ENCODE measurements at places on chromosomes 13 and 19.

DNA sequence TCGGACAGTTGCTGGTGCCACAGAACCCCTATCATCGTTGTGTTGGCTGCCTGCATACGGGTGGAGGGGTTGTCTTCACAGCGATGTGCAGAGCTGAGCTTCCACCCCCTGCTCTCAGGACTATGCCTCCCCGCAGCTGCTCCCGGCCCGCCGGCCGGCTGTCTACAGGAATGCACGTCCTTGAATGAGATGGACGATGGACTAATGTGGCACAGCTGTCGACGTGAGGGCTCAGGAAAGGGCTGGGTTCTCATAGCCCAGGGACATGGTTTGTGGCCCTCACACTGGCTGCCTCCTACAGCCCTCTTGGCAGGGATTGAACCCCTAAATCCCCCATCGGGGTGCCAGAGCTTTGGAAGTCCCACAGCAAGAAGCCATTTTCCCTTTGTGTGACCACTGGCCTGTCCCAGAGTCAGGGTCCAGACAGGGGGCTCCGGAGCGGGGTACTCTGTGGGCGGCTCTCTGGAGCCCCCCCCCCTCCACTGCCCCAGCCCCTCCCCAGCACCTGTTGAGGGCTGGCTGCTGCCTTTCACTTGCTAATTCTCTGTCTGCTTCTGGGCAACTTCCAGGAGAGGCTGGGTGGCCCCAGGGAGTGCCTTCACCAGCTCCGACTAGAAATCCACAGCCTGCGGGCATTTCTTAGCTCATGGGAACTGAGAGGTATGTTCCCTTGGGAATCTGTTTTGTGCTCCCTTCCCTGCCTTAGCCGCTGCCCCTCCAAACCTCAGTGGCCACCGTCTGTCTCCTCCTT, 40.2 kb downstream of the TSSK6 start:
- DNase-seq, result no peak

DNA sequence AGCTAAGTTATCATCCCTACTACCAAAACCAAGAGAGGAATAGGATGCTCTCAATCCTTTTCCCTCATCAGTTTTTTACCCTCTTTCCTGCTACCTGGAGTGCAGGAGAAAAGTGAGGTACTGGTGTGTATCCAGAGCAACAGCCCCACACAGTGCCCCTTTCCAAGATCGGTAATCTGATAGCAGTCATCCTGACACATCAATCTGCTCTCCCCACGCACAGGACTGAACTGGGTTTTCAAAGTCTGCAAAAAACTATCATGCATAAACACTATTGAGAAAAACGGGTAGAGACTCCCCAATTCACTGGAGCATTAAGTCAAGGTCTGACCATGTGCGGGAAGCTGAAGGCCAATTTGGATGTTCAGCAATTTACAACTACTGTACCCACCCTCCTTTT, 284.8 kb downstream of the RBM26 start:
- no peak for DNase-seq

- DNase-seq, result peak; percentile 21
Measured at GRCh38 chr13:97028441-97029299, 34.4 kb upstream of the OXGR1 start.

DNA sequence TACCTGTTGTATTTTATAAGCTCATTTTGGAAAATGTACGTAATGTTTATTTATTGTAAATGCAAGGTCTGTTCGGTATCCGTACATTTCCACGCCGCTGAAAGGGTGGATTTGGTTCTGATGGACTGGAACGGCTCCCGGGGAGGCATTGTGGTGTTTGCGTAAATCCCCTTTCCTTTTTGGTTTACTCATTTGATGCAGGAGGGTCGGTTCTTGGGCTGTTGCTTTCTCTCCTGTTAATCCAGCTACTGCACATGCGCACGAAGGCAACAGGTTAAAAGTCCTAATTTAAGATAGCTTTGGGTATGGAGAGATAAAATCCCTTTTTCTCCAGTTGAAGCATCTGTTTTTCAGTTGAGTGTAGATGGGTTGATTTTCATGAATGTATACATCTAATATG, 224.4 kb downstream of the TM9SF2 start:
- no peak for DNase-seq

DNA sequence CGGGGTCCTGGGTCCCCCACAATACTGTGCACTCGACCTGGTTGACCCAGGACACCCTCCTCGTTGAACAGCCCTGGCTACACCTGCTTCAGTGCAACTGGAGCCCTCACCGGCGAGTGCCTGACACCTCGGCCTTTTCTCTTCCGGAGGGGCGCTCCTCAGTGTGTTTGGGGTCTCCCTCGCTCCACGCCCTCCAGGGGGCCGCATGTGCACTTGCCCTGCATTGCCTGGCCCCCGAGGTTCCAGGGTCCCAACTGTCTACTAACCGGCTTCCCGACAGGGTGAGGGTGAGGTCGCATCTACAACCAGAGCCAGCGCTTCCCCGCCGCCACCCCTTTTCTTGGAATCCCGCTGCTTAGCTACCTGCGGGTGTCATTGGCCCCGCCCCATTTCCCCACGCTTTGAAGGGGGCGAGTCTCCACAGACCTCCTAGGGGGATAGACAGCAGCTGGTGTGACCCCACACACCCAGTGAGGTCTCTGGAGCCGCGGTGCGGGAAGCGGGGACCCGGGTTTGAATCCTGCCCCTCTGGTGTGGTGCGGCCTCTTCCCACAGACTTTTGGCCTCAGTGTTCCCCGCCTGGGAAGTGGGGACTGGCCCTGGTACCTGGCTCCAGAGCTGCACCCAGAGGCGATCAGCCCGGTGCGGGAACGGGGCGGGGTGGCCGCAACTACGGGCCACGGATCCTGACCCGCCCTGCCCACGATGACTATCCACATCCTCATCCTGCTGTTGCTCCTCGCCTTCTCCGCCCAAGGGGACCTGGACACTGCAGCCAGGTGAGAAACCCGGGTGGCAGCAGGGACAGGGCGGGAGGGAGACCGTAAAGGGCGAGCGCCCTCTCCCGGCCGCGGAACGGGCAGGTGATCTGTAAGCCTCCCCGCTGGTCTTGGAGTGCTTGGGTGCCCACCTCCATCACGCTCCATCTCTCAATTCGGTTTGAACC, at the start of gene ADM5:
Gene ADM5, plus strand, starts transcription at position 462 of the 946 bp plus-strand sequence. Its CDS starts 244 bp downstream, at position 706.
- no peak for DNase-seq
